ENCODE measurements at places on chromosomes 1 and 21.

- no peak for DNase-seq
Observed at GRCh38 chr21:35217504-35218060, 168.5 kb upstream of the RUNX1 start.

DNA sequence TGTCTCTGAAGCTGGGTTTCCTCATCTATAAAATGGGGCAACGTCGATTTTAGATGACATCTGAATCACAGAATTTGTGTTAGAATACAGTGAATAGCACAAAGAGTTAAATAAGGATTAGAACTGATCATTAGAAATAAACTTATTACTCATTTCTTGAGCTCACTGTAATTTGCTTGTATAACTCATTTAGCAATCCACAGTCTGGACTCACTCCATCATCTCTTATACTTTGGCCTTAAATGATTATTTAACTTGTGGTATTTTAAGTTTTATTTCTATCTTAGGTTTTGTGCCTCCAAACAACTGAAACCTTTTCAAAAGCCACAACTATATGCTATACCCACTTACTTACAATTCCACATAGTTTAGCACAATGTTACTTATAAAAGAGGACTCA is 128.0 kb downstream of the CDC42BPA start:
- no peak for DNase-seq

GRCh38 chr1:191963781-191964455 is 194.3 kb upstream of the RGS18 start:
- no peak for DNase-seq

- no peak for DNase-seq
Observed at GRCh38 chr1:145824499-145824842, 471 bp downstream of the POLR3C start.
